ENCODE measurements at places on chromosomes 3 and 15.

DNA sequence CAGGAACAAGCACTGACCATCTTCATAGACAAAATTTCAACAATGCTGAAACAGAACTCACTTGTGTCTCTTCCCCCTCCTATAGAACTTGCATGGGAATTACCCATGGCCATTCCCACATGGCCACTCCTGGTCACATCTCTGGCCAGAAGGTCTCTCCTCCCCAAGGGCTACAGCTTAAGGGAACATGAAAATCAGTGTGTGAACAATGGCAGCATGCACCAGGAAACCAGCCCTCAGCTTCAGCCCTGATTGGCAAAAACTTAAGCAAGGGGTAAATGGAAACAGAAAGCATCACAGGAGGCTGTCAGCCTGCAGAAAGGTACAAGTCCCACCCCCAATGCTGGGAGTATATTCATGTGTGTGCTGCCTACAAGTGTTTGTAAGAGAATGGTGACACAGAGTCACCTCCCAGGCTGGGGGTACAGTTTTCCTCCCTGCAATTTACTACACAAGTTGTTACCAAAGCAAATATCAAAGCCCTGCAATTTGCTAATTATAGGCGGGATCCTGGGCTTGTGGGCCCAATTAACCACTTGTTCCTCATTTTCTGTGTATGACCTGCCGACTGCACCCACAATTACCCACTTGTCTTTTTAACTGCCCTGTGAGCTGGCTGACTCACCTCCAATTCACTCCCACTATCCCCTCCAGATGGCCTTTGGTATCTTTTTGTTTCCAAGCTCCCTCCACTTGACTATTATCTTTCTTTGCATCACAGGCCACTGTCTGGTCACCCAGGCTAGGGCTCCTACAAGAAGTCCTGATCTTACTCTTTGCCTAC lies 84.4 kb upstream of the HES1 start:
- DNase-seq = no peak

GRCh38 chr3:67248726-67249125 lies 250.6 kb downstream of the KBTBD8 start:
- DNase-seq = no peak

- no peak for DNase-seq
Observed at GRCh38 chr3:63961891-63962290, 49.7 kb upstream of the SCAANT1 start.

- DNase-seq = no peak
Observed at GRCh38 chr3:195068084-195069080, 202.6 kb downstream of the XXYLT1 start.

GRCh38 chr3:179819379-179819778 lies 166.5 kb downstream of the USP13 start:
- DNase-seq = no peak
